Stimulated activated memory B cell treated with anti-CD40 and anti-IgM and Interleukin-4, amounts not matched to agents 10 μg/mL and 1 μg/mL and 100 μg/mL, for 72 hours (primary cell): ENCODE measurements at places on chromosomes 1 and 21.

GRCh38 chr1:20153000-20153418 is 13.9 kb downstream of the PLA2G2F start:
- no peak for ATAC-seq
- H3K27ac ChIP-seq, result no peak overlapping the region
- H3K36me3 ChIP-seq, result no peaks in the 10 kb centered on the region
- no peaks in the 10 kb centered on the region for H3K27me3 ChIP-seq

DNA sequence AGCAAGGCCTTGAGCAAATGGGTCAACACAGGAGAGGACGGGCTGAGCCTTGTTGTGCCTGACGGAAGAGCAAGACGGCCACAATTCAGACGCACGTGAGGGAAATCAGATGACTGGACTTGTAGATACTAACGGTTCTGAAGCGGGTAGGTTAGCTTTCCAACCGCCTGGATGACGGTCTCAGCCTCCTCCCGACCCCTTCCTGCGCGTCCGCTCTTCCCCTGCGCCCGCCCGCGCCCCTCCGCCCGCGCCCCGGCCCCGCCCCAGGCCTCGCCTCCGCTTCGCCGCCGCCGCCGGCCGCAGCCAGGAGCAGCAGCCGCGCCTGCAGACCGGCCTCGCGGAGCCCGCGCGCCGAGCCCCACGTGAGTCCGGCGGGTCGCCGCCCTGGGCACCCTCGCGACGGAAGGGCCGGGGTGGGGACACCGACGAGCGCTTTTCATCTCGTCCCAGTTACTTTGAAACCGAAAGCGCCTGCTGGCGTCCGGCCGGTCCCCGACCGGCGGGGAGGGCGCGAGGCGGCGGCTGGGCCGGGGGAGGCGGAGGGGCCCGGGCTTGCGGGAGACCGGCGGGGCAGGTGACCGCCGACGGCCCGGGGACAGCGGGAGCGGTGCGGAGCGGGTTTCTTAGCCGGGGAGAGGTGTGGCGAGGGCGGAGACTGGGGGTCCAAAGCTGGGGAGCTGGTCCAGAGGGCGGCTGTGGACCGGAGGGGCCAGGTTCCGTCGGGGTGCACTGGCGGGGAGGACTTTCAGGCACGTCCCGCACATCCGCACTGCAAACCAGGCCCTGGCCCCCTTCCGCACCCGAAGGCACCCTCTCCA is at the start of gene TRAF5:
Gene TRAF5, plus strand, starts transcription at position 306 of the 818 bp plus-strand sequence. CDS start 26,407 bp downstream, outside the sequence.
- peaks cover 70% of the 10 kb centered on the region for H3K4me1 ChIP-seq
- peak; percentile 66 for ATAC-seq
- peak within 1 kb of the TSS; percentile 91 for H3K4me3 ChIP-seq
- H3K27ac ChIP-seq, result peak within 1 kb of the TSS; percentile 82

GRCh38 chr1:111841189-111841588 is 85.5 kb downstream of the DDX20 start:
- H3K4me1 ChIP-seq, result no peaks in the 10 kb centered on the region
- no peaks in the 10 kb centered on the region for H3K36me3 ChIP-seq
- H3K4me3 ChIP-seq, result no peak overlapping the region
- no peak for ATAC-seq
- H3K27me3 ChIP-seq, result peaks cover 15% of the 10 kb centered on the region
- H3K27ac ChIP-seq, result no peak overlapping the region

DNA sequence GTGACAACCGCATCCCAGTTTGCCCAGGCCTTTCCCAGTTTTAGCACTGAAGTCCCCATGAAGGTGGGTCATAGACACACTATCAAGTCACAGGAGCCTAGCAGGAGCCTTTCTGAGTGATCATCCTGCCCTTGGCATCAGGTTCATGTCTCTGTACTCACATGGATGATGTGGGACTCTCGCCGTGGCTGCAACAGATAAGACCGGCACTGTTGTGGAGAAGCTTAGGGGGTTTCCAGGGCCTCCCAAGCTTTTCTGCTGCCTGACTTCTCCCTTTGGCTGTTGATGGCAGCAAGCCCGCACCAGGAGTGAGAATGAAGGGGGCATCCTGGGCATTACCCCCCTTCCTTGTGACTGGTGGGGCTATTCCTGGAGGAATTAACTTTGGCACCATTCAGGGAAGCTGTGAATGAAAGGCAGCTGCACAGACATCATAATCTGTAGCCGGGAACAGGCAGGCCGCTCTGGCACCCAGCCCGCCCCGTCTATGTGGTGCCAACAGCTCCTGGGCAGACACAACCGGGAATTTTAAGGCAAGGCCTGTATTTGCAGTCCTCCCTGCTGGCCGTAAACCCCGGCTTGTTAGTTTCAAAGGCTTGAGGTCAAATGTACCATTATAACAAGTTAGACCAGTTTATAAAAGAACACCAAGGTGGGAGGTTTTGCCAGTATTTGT is 148.6 kb downstream of the HUNK start:
- no peaks in the 10 kb centered on the region for H3K27me3 ChIP-seq
- no peak for ATAC-seq
- no peaks in the 10 kb centered on the region for H3K36me3 ChIP-seq
- H3K4me1 ChIP-seq, result no peaks in the 10 kb centered on the region
- no peak overlapping the region for H3K27ac ChIP-seq
